ENCODE measurements at places on chromosomes 1 and 21. TPM values are rescaled to one million over a fixed set of nuclear protein-coding genes. Genes with fewer than 3 reads are reported as not detected.

SLC37A1 gene
- 13.7 TPM for total RNA-seq

AK5 gene
- total RNA-seq, result 20.6 TPM

TTLL7 gene
- 0.98 TPM for total RNA-seq

KCNJ15 gene
- 0.33 TPM for total RNA-seq

LTN1 gene
- total RNA-seq, result 33.8 TPM

TEX38 gene
- total RNA-seq, result not detected

INSRR gene
- not detected for total RNA-seq

SYCP1 gene
- total RNA-seq, result not detected

Data from vein endothelial cell (primary cell).